ENCODE measurements at places on chromosomes 7 and 10. TPM values are rescaled to one million over a fixed set of nuclear protein-coding genes. Genes with fewer than 3 reads are reported as not detected.

PSTK gene
- not detected for total RNA-seq

STOX1 gene
- total RNA-seq = 2.5 TPM

HTR7 gene
- total RNA-seq = 0.35 TPM

SPDYE9 gene
- not detected for total RNA-seq

RPS24 gene
- total RNA-seq = 1,564 TPM

BBIP1 gene
- 32.2 TPM for total RNA-seq

LIPK gene
- not detected for total RNA-seq

AKR1C8 gene
- total RNA-seq = 0.53 TPM

PNLIP gene
- total RNA-seq = not detected

ADRA2A gene
- 5.6 TPM for total RNA-seq

AKR1C4 gene
- not detected for total RNA-seq

ZNF488 gene
- total RNA-seq = 4.1 TPM

LRRN3 gene
- total RNA-seq = 0.40 TPM

PTPN20 gene
- 2.9 TPM for total RNA-seq

ZNF467 gene
- total RNA-seq = 3.3 TPM

DGKI gene
- total RNA-seq = 0.19 TPM

TUBB8 gene
- not detected for total RNA-seq

CALHM3 gene
- total RNA-seq = not detected

SGPL1 gene
- total RNA-seq = 101 TPM

NAMPT gene
- total RNA-seq = 99.5 TPM

MYL10 gene
- not detected for total RNA-seq

MEIG1 gene
- total RNA-seq = not detected

GDF2 gene
- not detected for total RNA-seq

ADARB2 gene
- 7.9 TPM for total RNA-seq

KAT6B gene
- 45.4 TPM for total RNA-seq

WNT8B gene
- not detected for total RNA-seq

PTPRN2 gene
- total RNA-seq = 21.4 TPM

DLX6 gene
- not detected for total RNA-seq

SPDYE16 gene
- not detected for total RNA-seq

SHTN1 gene
- 59.7 TPM for total RNA-seq

OR2A25 gene
- total RNA-seq = not detected
